NCI-H526 (cell line): ENCODE measurements at places on chromosomes 7 and 10.

DNA sequence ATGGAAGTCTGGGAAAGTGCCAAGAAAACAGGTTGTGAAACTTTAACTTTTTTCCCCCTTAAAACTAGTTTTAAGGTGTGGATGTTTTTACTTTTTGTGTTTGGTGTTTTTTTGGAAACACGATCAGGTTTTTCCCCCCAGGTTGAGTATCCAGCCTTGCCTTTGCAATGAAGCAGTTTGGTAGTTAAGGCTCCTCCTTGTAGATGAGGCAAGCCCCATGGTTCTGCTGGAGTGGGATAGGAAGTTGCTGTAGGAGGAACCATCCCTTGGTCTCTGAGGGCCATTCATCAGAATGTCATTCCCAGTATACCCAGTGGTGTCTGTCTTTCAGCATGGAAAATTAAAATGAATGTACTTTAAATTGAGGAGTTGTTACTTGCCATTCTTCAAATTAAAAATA lies 2.7 kb downstream of the CUL1 start:
- DNase-seq: no peak

GRCh38 chr10:44986670-44987069 lies 8.1 kb upstream of the DEPP1 start:
- DNase-seq: no peak

DNA sequence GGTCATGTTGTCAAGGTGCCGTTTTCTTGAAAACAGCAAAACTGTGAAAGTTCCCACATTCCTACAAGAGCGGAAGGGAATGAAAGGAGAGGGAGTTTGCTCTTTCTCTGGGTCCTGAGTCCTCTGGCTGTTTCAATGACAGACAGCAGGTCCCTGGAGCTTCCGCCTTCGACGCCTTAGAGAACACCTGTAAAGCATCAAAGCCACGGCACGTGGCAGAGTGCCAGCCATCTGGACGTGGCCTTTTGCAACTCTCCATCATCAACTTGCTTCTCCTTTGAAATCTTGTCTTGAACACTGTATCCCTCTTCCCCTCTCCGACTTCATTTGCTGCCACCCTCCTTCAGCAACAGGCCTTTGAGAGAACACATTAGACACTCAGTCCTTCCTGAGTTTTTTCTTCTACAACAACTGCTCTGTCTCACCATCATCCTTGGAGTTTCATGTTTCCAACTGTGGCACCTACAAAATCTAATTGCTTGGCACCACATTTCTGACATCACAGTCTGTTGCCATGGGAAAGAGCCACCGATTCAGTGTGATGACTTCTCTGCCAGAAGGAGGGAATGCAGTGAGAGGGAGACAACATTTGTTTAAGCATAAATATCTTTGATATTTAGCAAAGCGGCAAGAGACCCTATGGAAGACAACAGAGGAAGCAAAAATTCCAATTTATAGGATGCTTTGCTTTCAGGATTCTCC lies 204.9 kb upstream of the PTER start:
- no peak for DNase-seq

GRCh38 chr10:11838298-11838852 lies 15.2 kb downstream of the PROSER2 start:
- no peak for DNase-seq

- no peak for DNase-seq
Measured at GRCh38 chr7:37269711-37270508, 178.8 kb downstream of the ELMO1 start.

- no peak for DNase-seq
Measured at GRCh38 chr10:4685904-4686643, 139.9 kb upstream of the AKR1E2 start.

DNA sequence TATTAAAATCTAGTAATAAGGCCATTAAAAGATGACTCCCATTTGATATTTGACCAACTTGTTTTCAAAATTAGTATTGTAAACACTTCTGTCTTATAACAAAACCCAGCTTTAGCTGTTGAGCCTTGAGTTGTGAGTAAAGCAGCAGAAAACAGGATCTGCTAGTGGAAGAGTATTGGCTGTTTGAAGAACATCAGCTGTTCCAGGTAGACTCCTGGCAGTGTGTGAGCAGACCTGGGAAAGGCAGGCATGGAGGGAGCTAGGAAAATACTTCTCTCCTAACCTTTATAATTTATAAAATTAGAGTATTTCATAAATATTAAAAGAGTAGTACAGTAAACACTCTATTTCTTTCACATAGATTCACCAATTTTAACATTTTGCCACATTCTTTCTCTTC lies 29.0 kb downstream of the KAT6B start:
- DNase-seq: no peak

GRCh38 chr7:124330731-124331407 lies 298.0 kb upstream of the TMEM229A start:
- no peak for DNase-seq

DNA sequence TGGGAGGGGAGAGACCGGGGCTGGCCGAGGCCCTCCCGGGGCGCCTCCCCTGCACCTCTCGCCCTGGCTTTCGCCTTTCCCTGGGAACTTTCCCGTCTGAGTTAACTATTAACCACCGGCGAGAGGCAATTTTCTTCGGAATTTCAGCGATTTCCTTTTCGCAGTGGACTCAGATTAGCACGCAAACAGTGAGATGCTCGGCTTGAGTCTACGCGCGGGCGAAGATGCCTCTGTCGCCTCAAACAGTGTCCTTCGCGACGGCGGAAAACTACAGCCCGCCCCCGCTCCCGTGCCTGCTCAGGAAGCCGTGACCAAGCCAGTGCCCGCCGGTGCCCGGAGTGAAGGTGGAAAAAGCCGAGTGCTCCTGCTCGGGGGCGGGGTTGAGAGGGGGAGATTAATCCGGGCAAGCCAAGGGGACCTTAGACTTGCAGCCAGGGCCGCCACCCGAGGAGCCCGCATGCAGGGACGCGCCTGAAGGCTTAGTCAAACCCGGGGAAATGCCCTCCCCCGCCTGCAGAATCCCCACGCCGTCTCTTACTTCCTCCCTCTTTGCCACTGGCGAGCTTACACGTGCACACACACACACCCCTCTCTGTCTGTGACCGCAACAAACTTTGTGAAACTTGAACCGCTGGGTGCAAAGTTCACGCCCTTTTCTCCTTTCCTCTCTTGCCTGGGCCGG lies 14.5 kb upstream of the PAX2 start:
- DNase-seq: peak; percentile 48

GRCh38 chr10:60267802-60268201 lies 121.9 kb downstream of the ANK3 start:
- DNase-seq: no peak
